ENCODE measurements at places on chromosomes 16 and 17.

DNA sequence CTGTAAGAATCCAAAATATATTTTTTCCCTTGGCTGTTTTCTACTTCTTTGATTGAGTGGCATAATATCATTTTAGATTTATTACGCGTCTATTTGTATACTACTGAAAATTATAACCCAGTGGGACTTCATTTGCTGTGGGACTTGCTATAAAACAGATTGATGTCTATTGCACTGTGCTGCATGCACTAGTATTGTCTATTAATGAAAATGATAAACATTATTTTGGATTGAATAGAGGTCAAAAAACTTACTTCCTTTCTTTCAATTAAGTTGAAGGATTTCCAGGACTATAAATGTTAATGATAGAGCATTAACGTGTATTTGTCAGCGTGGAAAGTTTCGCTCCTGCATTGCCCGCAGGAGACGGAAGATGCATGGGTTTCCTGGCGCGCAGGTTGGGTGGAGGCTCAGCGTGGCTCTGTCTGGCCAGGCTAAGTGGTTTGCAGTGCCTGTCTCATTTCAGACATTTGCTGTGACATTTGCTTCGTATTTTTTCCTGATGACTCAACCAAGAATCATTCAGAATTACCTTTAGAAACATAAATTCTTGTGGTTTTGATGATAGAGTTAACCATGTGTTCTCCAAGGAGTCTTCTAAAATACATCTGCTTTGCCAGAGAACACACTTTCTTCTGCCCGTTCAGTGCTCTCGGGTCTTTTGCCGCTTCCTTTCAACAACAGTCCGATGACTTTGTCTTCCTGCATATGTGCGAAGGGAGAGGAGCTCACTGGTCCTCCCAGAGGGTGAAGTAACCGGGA is 216.7 kb downstream of the RPTOR start:
- DNase-seq: no peak

DNA sequence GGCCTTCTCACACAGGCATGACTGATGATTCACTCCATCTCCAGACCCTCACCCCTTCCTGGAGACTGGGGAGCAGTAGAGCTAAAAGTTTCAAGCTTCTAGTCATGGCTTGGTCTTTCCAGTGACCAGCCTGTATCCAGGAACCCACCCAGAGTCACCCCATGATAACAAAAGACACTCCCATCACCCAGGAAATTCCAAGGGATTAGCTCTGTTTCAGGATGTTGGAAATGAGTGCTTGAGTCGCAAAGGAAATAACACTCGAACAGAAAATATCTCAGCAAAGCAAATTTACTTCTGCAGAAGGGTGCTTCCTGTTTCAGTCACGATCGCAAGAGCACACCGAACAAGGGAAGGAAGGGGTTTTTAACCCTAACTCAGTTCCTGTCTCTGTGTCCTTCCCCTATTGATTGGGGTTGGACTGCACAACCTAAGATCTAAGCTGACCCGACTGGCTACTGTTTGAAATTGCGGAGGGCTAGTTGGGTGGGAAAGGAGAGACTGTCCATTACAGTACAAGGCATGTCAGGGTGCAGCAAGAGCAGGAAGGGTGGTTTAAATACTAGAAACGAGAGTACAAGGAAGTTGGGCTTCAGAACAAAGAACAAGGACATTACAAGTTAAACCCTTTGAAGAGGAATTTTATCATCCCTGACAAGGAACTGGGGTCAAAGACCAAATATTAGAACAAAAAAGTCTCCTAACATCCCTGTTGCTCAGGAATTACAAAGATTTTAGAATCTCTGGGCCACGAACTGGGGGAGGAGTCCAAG is 224.4 kb upstream of the CACNG5 start:
- DNase-seq: no peak

GRCh38 chr17:15971882-15972281 is 27.0 kb downstream of the ADORA2B start:
- DNase-seq: no peak

GRCh38 chr16:28623172-28623711 is 13.4 kb upstream of the SULT1A1 start:
- DNase-seq: no peak

- no peak for DNase-seq
Measured at GRCh38 chr17:74816905-74817620, 40.9 kb upstream of the NAT9 start.

DNA sequence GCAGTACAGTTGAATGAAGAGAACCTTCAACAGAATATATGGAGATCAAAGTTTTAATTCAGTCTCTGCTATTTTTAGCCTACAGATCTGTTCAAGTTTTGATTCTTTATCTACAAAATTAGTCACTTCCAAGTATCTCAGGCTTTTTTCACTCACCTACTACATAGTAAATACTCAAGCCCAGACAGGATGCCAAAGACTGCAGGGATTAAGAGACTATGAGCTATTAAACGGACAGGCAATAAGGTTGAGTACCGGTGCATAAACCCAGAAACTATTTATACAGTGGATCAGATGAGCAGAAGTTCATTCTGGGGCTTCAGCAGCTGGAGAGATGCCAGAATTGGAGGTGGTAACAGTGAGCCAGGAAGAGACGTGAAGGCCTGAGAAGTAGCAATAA is 18.7 kb upstream of the OR3A1 start:
- DNase-seq: no peak

DNA sequence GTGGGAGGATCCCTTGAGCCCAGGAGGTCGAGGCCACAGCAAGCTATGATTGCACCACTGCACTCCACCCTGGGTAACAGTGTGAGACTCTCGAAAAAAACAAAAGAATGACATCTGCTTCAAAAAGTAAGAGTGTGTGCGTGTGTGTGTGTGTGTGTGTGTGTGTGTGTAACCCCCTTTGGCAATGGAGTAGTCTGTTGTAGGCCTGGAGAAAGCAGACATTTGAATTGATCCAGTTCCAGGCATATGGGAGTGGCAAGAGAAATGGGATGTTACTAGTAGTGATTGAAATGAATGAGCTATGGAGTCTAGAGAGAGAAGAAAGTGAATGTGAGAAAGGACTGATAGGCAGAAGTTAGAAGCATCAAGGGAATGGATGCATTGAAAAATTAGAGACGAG is 9.9 kb downstream of the CASC3 start:
- no peak for DNase-seq

DNA sequence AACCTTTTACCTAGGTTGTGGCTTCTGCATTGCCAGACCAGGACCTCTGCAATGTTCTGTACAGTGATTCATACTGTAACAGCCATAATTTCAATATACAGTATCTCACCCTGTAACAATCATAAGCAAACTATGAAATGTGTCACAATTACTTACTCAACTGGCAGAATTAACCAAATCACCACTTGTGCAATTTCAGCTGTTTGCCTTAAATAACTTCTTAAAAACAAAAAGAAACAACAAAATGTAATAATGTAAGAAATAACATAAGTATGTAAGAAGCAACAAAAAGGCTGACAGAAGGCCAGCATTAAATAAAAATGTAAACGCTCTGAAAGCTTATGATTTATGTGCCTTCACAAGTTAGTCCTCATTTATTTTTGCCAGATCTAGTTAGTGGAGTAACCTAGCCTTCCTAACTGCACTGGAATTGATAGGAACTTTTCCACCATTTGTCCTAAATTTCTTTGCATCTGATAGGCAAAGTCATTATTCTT is 96.9 kb downstream of the SKAP1 start:
- no peak for DNase-seq

- no peak for DNase-seq
Measured at GRCh38 chr17:74389084-74389753, 21.9 kb downstream of the GPR142 start.

DNA sequence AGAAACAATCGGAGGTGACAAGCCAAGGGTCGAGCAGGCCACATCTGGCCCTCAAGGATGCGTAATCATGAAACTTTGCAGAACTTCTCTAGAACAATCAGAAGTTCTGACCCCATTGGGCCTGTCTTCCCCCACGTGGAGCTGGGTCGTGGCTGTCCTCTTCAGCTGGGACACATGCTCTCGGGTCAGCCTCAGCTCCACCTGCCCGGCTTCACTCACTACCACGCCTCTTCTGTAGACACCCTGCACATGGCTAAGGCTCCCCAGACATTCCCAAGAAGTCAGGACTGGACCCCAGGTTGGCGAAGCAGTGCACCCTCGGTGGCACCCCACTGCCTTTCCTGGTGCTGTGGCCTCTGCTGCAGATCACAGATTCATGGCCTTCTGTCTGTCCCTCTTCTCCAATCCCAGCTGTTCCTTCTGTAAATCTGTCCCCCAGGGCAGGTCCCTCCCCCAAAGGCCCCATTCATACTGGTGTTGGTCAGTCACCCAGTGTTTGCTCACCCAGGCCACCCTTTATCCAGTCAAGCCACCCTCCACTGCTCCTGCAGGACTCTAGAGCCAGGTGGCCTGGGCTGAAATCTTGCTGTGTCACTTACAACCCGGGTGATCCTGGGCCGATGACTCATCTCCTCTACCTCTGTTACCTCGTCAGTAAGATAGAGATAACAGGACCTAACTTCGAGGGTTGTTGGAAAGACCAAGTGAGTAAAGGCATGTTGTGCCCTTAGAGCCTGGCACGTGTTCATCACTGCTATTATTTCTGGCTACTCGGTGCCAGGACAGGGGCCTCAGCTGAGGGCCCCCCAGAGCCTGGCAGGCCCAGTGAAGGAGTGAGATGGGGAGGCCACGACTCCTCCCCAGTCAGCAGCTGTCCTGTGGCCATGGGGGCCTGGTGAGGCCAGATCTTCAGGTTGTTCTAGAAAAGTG is 1.4 kb upstream of the SLC5A11 start:
- DNase-seq: no peak

DNA sequence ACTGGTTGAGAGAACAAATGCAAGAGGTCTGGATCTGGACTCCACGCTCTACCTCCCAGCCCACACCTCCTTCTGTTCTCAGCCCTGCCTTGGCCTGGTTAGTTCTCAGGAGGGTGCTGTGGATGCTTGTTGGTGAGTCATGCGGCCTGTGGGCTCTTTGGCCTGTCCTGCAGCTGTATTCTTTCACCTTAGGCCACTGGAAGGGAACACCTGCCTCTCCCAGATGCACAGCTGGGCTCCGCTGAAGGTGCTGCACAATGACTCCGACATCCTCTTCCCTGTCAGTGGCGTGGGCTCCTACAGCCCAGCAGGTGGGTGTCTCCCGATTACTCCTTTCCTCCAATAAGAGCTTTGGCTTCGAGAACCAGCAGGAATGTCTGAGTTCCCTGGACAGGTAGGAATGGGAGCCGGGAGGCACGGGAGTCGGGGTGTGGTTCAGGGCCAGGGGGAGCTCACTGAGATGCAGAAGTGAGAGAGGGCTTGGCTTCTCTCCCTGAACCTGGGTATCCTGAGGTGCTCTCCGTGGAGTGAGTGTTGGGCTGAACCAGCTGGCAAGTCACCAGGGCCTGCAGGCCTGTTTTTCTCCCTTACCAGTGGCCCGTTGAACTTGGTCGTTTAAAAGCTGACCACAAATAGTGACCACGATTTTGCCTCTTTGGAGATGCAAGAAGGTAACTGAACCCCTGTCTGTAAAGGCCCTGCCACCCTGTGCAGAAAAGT is 85.0 kb downstream of the SNX29 start:
- DNase-seq: no peak

DNA sequence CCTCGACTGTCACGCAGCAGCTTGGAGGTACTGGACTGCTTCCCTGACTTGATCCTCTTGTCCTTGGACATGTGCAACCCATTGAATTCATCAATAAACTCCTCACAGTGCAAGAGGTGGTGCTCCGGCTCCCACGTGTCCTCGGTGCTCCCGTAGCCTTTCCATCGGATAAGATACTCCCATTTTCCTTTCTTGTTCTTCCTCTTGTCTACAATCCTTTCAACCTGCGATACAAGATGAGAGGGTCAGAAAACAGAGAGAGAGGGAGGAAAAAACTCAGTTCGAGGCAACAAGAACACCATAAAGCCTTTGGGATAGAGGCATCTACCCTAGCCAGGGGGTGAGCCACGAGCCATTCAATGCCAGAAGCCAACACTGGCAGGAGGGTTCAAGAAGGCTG is 119.5 kb downstream of the CDYL2 start:
- DNase-seq: no peak

GRCh38 chr17:39231591-39232551 is 6.1 kb upstream of the STAC2 start:
- no peak for DNase-seq

GRCh38 chr17:38958756-38959155 is 8.4 kb downstream of the FBXO47 start:
- no peak for DNase-seq

DNA sequence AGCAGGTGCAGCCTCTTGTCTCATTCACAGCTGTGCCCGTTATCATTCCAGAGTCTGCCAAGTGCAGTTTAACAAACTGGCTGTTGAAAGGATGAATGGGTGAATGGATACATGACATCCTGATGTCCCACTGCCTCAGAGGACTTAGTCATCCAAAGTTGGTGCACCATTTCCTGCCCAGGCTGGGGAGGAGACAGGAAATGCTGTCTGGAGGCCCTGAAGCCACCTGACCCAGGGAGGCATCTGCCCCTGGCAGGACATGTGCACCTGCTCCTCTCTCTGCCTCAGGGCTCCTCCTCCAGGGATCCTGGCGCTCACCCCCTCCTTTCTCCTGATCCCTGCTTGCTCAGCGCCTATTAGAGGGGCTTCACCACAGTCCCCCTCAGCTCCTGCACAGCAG is 1.8 kb upstream of the CD300C start:
- DNase-seq: no peak

- no peak for DNase-seq
Measured at GRCh38 chr17:46949291-46950174, 26.6 kb downstream of the GOSR2 start.

DNA sequence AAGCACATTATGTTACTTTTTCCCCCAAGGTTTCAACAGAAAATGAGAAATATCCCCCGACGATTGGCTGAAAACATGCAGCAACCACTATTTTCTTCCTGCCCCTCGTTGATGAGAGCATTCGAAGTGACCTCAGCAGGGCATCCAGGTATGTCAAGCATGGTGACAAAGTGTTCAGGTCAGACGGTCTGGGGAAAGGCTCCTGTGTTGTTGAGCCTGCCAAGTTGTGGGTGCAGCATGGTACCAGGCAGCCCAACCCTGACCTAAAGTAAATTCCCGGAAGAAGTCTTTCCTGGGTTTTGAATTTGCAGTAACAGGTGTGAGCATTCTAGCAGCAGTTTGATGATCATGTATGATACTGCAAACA is 51.7 kb upstream of the SEC14L1 start:
- no peak for DNase-seq

- no peak for DNase-seq
Measured at GRCh38 chr17:31089471-31089870, 5.3 kb upstream of the NF1 start.

DNA sequence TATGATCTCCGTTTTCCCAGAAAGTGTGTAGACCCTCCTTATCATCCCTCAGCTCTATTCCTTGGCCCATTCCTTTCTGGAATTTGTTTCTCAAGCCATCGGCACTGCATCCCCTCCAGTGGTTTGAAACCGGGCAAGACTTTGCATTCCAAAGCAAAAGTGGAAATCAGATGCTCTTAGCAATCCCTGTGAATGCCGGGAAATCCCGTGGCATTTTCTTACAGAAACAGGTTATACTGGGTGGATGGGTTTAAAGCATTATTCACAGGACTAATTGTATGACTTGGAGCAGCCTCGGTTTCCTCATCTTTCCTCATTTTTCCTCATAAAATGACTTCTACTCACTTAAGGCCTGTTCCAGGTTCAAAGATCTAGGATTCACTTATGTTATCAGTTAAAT is 52.0 kb downstream of the MAP2K6 start:
- DNase-seq: no peak

- DNase-seq: no peak
Measured at GRCh38 chr16:56262148-56262547, 70.9 kb downstream of the GNAO1 start.

- no peak for DNase-seq
Measured at GRCh38 chr16:56675685-56676210, 6.1 kb downstream of the MT1H start.

- DNase-seq: no peak
Measured at GRCh38 chr16:1637526-1637925, 25.4 kb downstream of the CRAMP1 start.

Data from NCI-H1048 (cell line).